ENCODE measurements at places on chromosomes 3 and 15. TPM values are rescaled to one million over a fixed set of nuclear protein-coding genes. Genes with fewer than 3 reads are reported as not detected.

Gene EFCAB12
- total RNA-seq: 0.34 TPM

Gene STXBP5L
- total RNA-seq: not detected

Gene CSPG5
- 1.4 TPM for total RNA-seq

Gene GOLGA6L2
- not detected for total RNA-seq

Gene SHF
- total RNA-seq: 16.3 TPM

Gene C3orf20
- total RNA-seq: 0.26 TPM

Gene ACSBG1
- total RNA-seq: 0.52 TPM

Gene PRTG
- not detected for total RNA-seq

Gene ECT2
- total RNA-seq: 39.6 TPM

Gene POC1A
- 20.3 TPM for total RNA-seq

Gene MEF2A
- total RNA-seq: 27.4 TPM

Gene SLC25A26
- total RNA-seq: 18.8 TPM

Gene SPTSSB
- total RNA-seq: not detected

Gene AHSG
- total RNA-seq: 0.16 TPM

Gene ITIH4
- total RNA-seq: 3.1 TPM

Gene KBTBD8
- 26.6 TPM for total RNA-seq

Gene DOCK3
- total RNA-seq: 1.5 TPM

Gene VIPR1
- 0.69 TPM for total RNA-seq

Gene NOX5
- not detected for total RNA-seq

Gene XIRP1
- 3.0 TPM for total RNA-seq

Gene ZNF660
- total RNA-seq: 0.21 TPM

Gene SPTBN5
- 1.2 TPM for total RNA-seq

Gene CASR
- total RNA-seq: not detected

Gene CSPG4
- total RNA-seq: not detected

Gene RASGRF1
- not detected for total RNA-seq

Gene ROPN1
- total RNA-seq: not detected

Gene UBE3A
- total RNA-seq: 111 TPM

Gene PRR23E
- not detected for total RNA-seq

Gene HIGD2B
- not detected for total RNA-seq

Gene FEM1B
- 49.4 TPM for total RNA-seq

Gene FOXB1
- 1.2 TPM for total RNA-seq

Gene TXNRD3
- total RNA-seq: 0.78 TPM

Gene GOLGA8O
- 3.3 TPM for total RNA-seq

Gene CTXND1
- total RNA-seq: not detected

Gene COL6A5
- 0.16 TPM for total RNA-seq

Gene KNG1
- not detected for total RNA-seq

Gene FMN1
- total RNA-seq: not detected

Gene DUOXA2
- not detected for total RNA-seq

Gene AP3S2
- total RNA-seq: 24.7 TPM

Gene ARL14
- not detected for total RNA-seq

Gene ITPKA
- total RNA-seq: 2.8 TPM

Gene IL5RA
- 0.12 TPM for total RNA-seq

Gene GOLGA8B
- 239 TPM for total RNA-seq

Gene CHRD
- not detected for total RNA-seq

Gene SEMA3G
- 0.13 TPM for total RNA-seq

Gene CD200R1L
- not detected for total RNA-seq

Gene THBS1
- 3.2 TPM for total RNA-seq

Gene RBMS3
- 3.4 TPM for total RNA-seq

Gene DLL4
- total RNA-seq: 0.36 TPM

Gene FETUB
- not detected for total RNA-seq
